ENCODE measurements at places on chromosomes 3 and 15. TPM values are rescaled to one million over a fixed set of nuclear protein-coding genes. Genes with fewer than 3 reads are reported as not detected.

GRCh38 chr15:51227940-51228732 lies 110.3 kb downstream of the CYP19A1 start:
- no peaks in the 10 kb centered on the region for H3K36me3 ChIP-seq
- no peaks in the 10 kb centered on the region for H3K27me3 ChIP-seq
- H3K4me3 ChIP-seq: peak overlapping the region; percentile 20
- peak overlapping the region; percentile 51 for H3K27ac ChIP-seq
- peak; percentile 85 for DNase-seq

- H3K36me3 ChIP-seq: no peaks in the 10 kb centered on the region
- no peak overlapping the region for H3K27ac ChIP-seq
- DNase-seq: no peak
- no peaks in the 10 kb centered on the region for H3K4me1 ChIP-seq
- H3K27me3 ChIP-seq: no peaks in the 10 kb centered on the region
Measured at GRCh38 chr3:6542795-6543194, 318.1 kb upstream of the GRM7 start.

Gene GRK7
- total RNA-seq: not detected

DNA sequence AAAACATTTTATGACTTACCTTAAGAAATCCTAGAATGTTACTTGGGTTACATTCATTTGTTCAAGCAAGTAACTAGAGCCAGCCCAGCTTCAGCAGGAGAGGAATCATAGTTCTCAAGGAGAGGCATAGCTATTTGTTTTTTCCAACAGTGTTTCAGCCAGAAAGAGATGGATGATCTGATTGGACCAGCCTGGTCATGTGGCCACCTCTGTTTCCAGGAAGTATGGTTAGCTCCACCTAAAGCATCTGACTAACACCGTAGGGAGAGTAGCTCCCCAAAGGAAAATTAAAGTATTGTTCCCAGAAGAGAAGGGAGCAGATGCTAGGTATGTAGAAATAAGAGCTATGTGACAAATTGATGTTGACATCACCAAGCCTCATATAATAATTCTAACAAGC lies 417.1 kb downstream of the TAFA4 start:
- no peaks in the 10 kb centered on the region for H3K27me3 ChIP-seq
- no peaks in the 10 kb centered on the region for H3K4me1 ChIP-seq
- H3K4me3 ChIP-seq: no peak overlapping the region

DNA sequence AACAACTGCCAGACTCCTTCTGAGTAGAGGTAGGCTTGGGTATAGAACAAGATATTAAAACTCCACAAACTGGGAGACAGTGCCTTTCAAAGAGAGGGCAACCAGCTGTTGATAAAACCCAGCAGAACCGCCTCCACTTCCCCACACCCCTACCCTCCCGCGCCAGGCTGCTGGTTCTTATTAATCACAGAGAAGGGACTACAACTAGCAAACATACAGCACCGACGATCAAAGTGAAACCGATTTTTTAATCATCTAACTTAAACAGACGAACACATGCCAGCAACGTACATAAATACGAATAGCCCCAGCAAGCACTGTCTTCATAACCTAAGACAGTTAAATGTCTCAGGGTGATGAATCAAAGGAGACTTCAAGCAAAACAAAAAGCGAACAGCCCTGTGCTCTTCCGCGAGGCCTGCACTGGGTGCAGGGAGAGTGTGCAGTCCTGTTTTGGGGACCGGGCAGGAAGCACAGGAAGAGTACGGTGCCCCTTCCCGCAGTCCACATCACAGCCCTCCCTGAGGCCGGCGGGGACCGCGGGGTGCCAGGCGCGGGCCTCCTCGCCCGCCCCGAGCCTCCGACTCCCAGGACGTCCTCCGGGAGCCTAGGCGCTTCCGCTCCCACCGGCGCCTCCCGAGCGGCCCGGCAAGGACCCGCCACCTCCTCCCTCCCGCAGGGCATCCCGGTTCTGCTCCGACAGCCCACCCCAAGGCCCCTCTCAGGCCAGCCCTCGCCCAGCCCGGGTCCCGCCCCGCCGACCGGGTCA lies 75.1 kb upstream of the VGLL4 start:
- peaks cover 9% of the 10 kb centered on the region for H3K4me1 ChIP-seq
- peak overlapping the region; percentile 70 for H3K27ac ChIP-seq
- peak overlapping the region; percentile 87 for H3K4me3 ChIP-seq
- no peaks in the 10 kb centered on the region for H3K36me3 ChIP-seq

DNA sequence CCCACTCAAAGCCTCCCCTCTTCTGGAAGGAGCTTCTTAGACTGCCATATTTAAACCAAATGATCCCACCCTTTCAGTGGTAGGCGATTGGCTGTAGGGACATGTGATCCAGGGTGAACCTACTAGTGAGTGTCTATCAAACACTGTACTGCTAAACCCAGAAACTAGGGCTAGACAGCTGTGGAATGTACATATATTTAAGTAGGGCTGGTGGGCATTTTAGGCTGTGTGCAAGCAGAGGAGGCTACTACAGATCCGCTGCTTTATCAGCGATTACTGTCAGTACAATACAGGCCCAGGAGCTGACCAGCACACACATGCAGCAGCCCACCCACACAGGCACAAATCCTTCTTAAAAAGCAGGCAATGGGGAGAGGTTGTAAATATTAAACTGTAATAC lies 15.4 kb upstream of the LARP6 start:
- no peaks in the 10 kb centered on the region for H3K27me3 ChIP-seq
- H3K4me3 ChIP-seq: no peak overlapping the region
- DNase-seq: no peak
- H3K36me3 ChIP-seq: no peaks in the 10 kb centered on the region

Gene AP3B2
- total RNA-seq: 11.5 TPM

DNA sequence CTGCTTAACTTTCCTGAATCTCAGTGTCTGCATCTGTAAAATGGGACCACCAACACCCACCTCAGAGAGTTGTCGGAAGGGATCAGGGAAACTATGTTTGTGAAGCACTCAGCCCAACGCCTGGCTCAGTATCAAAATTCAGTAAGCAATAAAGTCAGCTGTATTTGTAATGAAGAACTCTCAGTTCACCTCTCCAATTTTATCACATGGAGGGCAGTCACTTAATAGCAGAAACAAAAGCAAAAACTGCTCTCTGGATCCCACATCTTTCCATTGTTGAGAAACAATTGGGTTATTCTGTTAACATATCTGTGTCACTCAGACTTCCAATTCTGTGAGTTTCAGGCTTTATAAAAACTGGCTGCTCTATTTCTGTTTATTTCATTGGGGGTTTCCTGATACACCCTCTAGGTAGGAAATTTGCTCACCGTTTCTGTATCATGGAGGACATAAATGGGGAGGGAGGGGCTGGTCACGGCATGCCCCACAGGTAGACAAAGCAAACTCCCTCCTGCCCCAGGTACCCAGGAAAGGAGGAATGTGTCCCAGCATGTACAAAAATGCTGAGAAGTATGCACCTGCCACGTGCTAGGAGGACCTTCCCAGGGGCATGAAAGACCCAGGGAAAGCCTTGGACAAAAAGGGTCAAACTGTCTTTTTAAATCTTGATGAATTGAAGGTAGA lies 81.4 kb upstream of the LMOD3 start:
- no peak overlapping the region for H3K4me3 ChIP-seq
- no peaks in the 10 kb centered on the region for H3K36me3 ChIP-seq
- DNase-seq: no peak
- no peaks in the 10 kb centered on the region for H3K27me3 ChIP-seq

Gene ARPP19
- 198 TPM for total RNA-seq

- DNase-seq: no peak
- peaks cover 16% of the 10 kb centered on the region for H3K27me3 ChIP-seq
- H3K4me3 ChIP-seq: no peak overlapping the region
- no peaks in the 10 kb centered on the region for H3K36me3 ChIP-seq
Measured at GRCh38 chr3:23999012-23999641, 54.0 kb downstream of the NR1D2 start.

DNA sequence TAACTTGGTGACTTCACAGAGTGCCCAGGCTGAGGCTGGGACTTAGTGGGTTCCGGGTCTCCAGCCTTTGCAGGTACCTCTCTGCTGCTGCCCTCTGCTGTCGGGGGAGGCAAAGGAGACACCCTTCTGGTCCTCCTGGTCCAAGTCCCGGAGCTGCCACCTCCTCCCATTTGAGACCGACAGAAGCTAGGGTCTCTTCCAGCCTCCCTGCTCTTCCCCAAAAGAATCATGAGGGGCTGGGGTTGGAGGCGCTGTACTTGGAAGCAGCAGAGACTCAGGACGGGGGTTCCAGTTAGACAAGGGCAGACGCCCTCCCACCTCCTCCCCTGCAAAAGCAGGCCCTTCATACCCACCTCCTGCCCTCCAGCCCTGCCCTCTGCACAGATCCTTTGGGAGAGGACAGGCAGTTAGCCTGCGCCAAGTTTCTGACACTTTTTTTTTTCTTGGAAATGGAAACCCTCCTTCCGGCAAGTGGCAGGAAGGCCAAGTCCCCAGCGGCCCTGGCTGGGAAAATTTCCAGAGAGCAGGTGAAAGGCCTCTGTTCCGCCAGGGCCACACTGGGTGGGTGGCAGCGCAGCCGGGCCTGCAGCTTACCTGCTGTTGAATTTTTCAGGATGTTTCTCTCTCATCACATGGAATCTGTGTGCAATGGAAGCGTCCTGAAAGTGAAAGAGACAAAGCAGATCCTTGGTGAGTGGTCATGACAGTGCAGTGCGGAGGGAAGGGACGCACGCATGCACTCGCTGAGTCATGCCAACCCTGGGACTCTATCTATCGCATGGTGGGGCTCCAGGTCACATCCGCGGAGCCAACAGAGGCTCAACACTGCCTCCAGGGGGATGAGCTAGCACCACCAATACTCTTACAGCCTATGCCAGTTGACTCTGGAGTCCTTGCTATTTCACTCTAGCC lies 119.9 kb downstream of the DGKG start:
- DNase-seq: peak; percentile 60
- H3K36me3 ChIP-seq: no peaks in the 10 kb centered on the region
- H3K27me3 ChIP-seq: no peaks in the 10 kb centered on the region
- H3K4me3 ChIP-seq: peak overlapping the region; percentile 41

Gene CXCR6
- not detected for total RNA-seq

Gene TRPM1
- total RNA-seq: not detected

Gene GABRG3
- total RNA-seq: 0.77 TPM

- H3K27me3 ChIP-seq: peaks cover 3% of the 10 kb centered on the region
- peaks cover 12% of the 10 kb centered on the region for H3K4me1 ChIP-seq
- no peak for DNase-seq
- H3K36me3 ChIP-seq: no peaks in the 10 kb centered on the region
Measured at GRCh38 chr3:13347390-13347950, 72.7 kb downstream of the NUP210 start.

DNA sequence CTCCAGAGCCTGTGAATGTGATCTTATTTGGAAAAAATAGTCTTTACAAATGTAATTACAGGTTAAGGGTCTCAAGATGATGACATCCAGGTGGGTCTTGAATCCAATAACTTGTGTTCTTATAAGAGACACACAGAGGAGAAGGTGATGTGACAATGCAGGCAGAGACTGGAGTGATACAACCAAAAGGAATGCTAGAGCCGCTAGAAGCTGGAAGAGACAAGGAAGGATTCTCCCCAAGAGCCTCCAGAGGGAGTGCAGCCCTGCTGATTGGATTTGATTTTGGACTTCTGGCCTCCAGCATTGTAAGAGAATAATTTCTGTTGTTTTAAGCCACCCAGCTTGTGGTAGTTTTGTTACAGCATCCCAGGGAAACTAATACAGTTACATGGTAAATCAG lies 9.7 kb downstream of the MYH15 start:
- H3K4me1 ChIP-seq: no peaks in the 10 kb centered on the region
- no peak overlapping the region for H3K4me3 ChIP-seq
- no peak overlapping the region for H3K27ac ChIP-seq
- DNase-seq: no peak
- no peaks in the 10 kb centered on the region for H3K36me3 ChIP-seq

DNA sequence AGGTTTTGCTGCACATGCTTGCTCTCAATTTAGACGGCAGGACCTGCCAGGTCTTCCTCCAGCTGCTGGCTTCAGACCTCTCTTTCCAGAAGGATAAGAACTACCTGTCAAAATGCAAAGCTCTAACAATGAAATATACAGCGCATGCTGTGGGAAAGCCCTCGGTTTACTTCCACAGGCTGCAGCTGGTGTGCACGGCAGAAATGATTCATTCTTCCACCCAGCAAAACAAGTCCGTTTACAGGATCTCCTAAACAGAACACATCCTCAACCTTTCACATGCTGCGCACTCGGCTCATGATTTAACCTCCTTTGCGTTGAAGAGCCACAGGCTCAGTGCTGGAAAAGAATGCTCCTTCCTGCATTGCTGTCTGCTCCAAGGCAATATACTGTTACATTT lies 92.4 kb upstream of the WNT5A start:
- H3K27ac ChIP-seq: no peak overlapping the region
- no peaks in the 10 kb centered on the region for H3K36me3 ChIP-seq
- H3K27me3 ChIP-seq: peaks cover 2% of the 10 kb centered on the region
- H3K4me3 ChIP-seq: no peak overlapping the region
- no peaks in the 10 kb centered on the region for H3K4me1 ChIP-seq

DNA sequence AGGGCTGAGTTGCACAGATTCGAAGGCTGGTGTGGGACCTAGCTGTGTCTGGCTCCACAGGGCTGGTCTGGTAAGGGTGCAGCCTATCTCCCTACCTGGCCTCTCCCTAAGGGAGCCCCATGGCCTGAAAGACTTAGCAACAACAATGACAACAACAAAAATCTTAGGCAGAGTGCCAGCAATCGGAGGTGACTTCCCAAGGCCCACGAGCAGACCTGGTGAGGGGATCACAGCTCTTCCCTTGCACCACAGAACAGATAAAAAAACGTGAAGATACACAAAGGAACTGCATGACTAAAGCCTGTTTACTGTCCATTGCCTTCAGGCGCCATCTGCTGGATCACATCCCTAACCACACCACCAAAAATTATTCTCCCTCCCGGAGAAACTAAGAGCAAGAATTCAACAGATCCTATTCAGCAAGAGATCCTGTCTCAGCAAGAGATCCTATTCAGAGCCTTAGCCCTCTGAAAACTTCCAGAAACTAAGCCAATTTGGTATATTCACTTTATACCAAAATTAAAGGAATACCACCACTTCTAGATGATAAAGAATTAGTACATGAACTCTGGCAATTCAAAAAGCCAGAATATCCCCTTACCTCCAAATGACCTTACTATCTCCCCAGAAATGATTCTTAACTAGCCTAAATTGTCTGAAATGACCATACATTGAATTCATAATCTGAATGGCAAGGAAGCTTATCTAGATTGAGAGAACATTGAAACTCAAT lies 24.1 kb upstream of the OR5K4 start:
- no peaks in the 10 kb centered on the region for H3K4me1 ChIP-seq
- no peak overlapping the region for H3K27ac ChIP-seq
- no peaks in the 10 kb centered on the region for H3K36me3 ChIP-seq
- peaks cover 5% of the 10 kb centered on the region for H3K27me3 ChIP-seq

- no peak for DNase-seq
- H3K27me3 ChIP-seq: no peaks in the 10 kb centered on the region
- no peak overlapping the region for H3K27ac ChIP-seq
- H3K36me3 ChIP-seq: no peaks in the 10 kb centered on the region
- peaks cover 3% of the 10 kb centered on the region for H3K4me1 ChIP-seq
- no peak overlapping the region for H3K4me3 ChIP-seq
Measured at GRCh38 chr3:134666466-134666865, 15.6 kb upstream of the KY start.

Gene CSPG4
- 26.9 TPM for total RNA-seq

All from astrocyte (in vitro differentiated cells and primary cell).